ENCODE measurements at places on chromosomes 13 and 19. TPM values are rescaled to one million over a fixed set of nuclear protein-coding genes. Genes with fewer than 3 reads are reported as not detected.

The FCER2 gene
- polyA plus RNA-seq: 0.27 TPM

The ETFB gene
- 50.4 TPM for polyA plus RNA-seq

The PTGER1 gene
- polyA plus RNA-seq: 0.11 TPM

The DHDH gene
- polyA plus RNA-seq: 0.26 TPM

The RXFP2 gene
- 0.19 TPM for polyA plus RNA-seq

The TMEM59L gene
- 5.8 TPM for polyA plus RNA-seq

The LAIR1 gene
- not detected for polyA plus RNA-seq
